Activated CD4-positive, alpha-beta memory T cell treated with anti-CD3 and anti-CD28 coated beads for 36 hours (primary cell): ENCODE measurements at places on chromosomes 16 and 17. TPM values are rescaled to one million over a fixed set of nuclear protein-coding genes. Genes with fewer than 3 reads are reported as not detected.
A peak's percentile ranks its signal among the peaks of the same experiment; 100 is the strongest.

DNA sequence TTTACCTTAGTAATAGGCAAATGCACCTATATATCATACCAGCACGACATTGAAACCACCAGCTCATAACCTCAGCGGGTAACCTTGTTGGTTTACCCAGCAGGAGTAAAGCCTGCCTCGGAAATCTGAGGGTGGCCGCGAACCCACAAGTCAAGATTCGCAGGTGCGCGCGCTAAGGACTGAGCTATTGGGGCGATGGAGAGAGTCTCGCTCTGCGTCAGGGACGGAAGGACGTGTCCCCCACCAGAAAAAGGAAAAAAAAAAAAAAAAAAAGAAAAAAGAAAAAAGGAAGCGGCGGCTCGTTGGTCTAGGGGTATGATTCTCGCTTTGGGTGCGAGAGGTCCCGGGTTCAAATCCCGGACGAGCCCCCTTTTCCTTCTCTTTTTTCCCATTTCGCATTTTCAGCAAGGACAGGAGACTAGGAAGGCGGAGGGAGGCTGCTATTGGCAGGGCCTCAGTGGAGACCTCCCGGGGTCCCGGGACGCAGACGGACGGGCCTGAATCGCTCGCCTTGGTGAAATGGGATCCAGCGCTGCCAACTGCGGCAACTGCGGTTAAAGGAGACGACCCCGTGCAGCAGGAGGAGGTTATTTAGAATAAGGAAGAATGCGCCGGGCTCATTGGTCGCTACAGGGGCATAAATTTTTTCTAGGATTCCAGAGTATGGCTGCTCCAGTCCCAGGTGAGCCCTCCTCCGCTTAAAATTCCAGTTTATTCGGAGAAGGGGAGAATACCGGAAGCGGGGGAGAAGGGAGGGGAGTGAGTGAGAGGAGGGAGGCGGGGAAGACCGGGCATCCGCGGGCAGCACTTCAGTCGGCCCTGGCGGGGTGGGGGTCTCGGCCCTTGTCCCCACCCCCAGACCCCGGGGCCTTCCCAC, at the start of gene OR1F1:
Gene OR1F1 (plus strand): TSS at position 407 of the 877 bp plus-strand sequence.
- peak; percentile 81 for DNase-seq

DNA sequence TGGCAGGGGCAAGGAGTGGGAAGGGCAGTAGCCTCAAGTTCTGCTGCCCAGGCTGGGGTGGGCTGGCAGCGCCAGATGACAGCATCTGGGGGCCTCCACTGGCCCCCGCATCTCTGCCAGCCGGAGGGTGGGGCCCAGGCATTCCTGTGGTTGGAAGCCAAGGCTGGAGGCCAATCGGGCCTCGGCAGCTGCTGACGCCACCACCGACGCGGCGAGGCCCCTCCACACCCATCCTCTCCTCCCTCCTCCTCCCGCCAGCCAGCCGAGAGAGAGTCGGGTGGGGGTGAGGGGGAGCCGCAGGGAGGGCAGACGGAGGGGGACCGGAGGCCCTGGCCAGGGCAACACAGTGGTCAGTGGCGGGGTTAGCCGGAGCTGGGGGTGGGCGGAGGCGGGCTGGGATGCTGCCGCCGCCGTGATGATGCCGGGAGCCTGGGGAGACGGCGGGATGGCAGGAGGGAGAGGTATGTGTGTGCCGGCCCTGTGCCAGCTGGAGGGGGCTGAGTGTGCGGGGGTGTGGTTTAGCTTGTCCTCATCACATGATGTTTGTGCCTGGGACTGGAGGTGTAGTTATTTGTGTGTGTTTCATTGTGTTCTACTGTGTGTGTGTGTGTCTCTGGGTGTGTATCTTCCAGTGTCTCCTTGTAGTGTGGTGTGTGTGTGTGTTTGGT, 36.6 kb downstream of the ARHGAP23 start:
- no peak for DNase-seq

GRCh38 chr16:14496047-14496770, 133.9 kb downstream of the PARN start:
- DNase-seq: no peak

GRCh38 chr16:72475688-72476087, 303.7 kb upstream of the PMFBP1 start:
- no peak for DNase-seq

DNA sequence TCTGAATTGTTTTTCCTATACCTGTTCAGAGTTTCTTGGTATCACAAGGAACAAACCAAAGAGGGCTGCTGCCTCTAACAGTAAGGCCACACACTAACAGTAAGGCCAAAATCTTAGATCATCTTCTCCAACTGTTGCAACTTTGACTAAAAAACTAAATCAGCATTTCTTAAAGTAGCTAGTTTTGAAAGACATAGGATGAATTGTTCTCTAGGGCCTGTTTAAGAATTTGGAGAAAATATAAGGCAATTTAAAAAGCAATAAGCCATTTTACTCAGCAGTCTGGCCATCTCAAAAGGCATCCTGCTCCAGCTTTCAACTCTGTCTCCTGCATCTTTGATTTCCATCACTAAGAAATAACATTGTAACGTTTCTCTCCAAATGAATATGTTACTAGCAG, 105.0 kb upstream of the MON1B start:
- no peak for DNase-seq

Gene SLC38A8
- total RNA-seq: not detected

Gene SMTNL2
- not detected for total RNA-seq
